ENCODE measurements at places on chromosomes 4 and X. TPM values are rescaled to one million over a fixed set of nuclear protein-coding genes. Genes with fewer than 3 reads are reported as not detected.

GRCh38 chr4:39446483-39446841 is 12.3 kb downstream of the RPL9 start:
- DNase-seq, result no peak

DNA sequence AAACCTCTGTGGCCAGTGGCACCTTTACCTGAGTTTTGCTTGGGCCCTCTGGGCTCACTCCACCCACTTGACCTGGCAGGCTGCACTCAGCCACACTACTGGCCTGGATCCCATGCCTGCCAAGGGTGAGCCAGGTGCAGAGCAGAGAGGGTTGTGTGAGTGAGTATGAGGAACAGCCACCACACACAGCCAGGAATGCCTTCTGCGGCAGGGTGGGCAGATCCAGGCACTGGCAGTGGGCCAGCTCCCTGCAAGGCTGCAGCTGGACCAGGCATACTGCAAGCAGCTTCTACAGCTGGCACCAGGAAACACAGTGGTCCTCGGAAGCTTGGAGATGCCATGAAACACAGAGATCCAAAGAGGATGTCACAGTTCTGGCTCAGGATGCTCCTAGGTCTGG is 570.1 kb upstream of the ACTRT1 start:
- DNase-seq, result no peak

DNA sequence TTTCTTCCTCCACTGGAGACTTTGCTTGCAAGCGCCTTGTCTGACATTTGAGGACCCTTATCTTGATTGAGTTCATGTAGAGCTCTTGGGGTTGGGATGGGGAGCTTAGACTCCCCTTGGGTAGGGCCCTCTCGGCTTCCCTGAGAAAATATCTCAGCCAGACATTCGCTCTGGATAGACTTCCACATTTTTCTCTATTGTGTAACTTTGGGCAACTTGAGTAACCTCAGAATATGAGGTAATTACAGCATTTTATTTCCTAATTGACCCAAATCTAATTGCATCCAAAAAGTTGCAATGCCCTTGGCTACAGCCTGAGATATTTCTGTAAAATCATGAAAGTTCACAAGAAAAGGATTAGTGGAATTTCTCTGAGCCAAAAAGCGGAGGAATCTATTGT is 102.8 kb upstream of the MXRA5 start:
- no peak for DNase-seq

- DNase-seq, result peak; percentile 61
Observed at GRCh38 chrX:153875391-153876111, 10.4 kb downstream of the L1CAM start.

GRCh38 chr4:136687118-136687517 is 845.2 kb downstream of the PCDH18 start:
- DNase-seq, result no peak

GRCh38 chr4:99642725-99643489 is 14.7 kb downstream of the C4orf54 start:
- no peak for DNase-seq

- DNase-seq, result no peak
Observed at GRCh38 chrX:63661676-63662075, 123.3 kb downstream of the ARHGEF9 start.

- DNase-seq, result no peak
Observed at GRCh38 chr4:20037745-20038144, 214.0 kb upstream of the SLIT2 start.

DNA sequence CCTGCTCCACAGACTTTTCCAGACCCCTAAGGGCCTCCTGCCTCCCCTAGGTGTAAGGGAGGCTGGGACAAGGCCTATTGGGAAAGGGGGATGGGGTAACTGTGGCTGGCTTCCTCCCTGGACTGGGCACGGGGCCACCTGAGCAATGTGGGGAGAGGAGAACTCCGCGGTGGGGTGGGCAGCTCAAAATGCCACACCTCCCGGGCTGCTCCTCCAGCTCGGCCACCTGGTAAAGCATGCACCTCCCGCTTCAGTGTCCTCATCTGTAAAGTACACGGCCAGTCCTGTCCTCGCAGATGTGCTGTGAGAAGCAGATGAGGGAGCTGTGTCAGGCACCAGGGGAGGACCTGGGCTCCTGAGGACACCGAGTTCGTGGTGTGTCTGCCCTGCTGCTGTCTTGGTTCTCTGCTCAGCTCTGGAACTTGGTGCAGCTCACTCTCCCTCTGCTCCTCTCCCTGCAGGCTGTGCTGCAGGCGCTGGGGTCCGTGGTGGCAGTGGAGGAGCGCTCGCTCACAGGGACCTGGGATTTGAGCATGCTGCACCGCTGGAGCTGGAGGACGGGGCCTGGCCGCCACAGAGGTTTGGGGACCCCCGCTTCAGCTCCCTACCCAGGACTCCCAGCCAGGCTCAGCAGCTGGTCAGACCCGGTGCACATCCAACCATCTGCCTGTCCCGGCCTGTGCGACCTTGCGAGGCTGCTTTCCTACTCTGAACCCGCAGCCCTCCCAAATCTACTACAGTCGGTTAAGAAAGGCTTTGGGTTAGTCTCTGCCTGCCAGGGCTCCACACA is 20.8 kb upstream of the MRFAP1 start:
- no peak for DNase-seq

DNA sequence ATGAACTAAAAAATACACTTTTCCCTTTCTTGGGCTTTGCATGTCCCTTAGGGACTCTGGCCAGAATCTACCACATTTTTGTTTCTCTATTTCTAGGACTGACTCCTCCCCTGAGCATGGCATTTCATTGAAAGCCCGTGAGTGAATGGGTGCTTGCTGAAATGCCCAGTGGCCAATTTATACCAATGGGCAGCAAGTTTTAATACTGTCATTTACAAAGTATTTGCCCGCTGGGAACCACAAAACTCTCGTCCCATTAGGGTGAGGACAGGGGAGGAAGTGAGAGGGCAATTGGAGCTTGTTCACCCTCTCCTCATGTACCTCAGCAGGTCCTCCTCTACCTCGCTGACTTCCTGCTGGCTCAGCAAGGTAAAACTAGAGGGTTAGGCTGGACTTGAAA is 1.1 kb downstream of the SRPX2 start:
- no peak for DNase-seq

Gene TLL1
- not detected for total RNA-seq

Gene NDUFB11
- 53.2 TPM for total RNA-seq

Gene GSX2
- total RNA-seq, result not detected

Gene MAD2L1
- 8.0 TPM for total RNA-seq

Gene POU3F4
- not detected for total RNA-seq
